Spinal cord (tissue), 10 donors: ENCODE measurements at places on chromosomes 16 and 17. TPM values are rescaled to one million over a fixed set of nuclear protein-coding genes. Genes with fewer than 3 reads are reported as not detected.

Gene SLC43A2
- 40.0 TPM for polyA plus RNA-seq

Gene CTRB2
- polyA plus RNA-seq, result 0.20 TPM

Gene HIGD1B
- polyA plus RNA-seq, result 9.4 TPM

Gene ZG16
- 0.05 TPM for polyA plus RNA-seq

Gene BTBD17
- 31.0 TPM for polyA plus RNA-seq

Gene CDH5
- polyA plus RNA-seq, result 41.7 TPM

Gene AGRP
- polyA plus RNA-seq, result 0.56 TPM

Gene FZD2
- polyA plus RNA-seq, result 10.4 TPM

Gene RNF112
- polyA plus RNA-seq, result 27.7 TPM
